ENCODE measurements at places on chromosomes 4 and X.

DNA sequence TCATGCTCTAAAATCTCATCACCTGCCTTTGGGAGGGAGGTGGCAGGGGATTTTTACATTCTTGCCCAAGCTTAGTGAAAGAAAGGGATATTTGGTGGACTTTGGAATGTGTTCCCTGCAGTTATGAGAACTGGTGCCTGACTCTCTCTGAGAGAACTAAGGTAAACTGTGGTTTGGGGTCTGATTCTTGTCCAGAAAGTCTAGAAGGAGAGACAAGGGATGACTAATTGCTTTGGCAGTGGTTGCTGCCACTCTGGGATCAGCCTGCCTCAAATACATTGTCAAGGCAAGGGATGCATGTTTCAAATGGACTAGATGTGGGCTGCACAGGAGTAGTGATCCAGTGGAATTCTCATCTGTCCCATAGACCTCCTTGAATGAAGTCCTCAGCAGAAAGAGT, 115.2 kb downstream of the DDIT4L start:
- DNase-seq, result no peak

GRCh38 chrX:72019487-72019886, 108.8 kb downstream of the NHSL2 start:
- DNase-seq, result no peak

DNA sequence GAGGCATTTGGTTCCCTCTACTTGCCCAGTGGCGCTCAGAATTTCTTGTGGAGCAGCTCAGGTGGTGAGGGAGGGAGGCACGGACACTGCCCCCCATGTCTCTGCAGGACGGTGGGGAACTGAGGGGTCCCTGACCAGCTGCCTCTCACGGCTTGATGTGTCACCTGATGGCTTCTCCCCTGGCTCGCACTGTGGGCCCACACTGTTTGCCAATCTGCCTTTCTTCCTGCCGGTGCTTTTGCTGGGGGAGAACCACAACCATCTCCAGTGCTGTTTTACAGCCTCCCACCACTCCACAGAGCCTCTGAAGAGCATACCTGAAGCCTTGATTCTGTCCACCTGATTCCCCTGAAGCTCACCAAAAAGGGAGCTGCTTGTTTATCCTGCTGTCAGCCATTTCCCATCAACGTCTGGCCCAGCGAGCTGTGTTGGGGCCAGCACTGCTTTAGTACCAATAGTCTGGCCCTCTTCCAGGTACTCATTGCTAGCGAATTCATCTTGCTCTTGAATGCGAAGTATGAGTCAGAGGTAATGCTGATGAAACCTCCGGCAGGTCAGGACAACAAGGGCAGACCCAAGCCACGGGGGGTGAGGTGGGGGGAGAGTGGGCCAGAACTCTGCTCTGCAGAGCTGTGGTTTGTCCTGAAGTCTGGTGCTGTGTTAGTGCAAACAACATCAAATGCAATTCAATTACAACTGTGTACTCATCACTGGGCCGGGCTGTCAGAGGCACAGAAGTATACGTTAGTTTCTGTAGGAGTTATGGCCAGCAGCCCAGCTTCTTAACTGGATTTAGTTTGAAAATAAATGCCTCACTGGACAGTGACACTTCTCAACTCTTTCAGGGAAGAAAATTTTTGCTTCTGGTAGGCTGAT, 208.3 kb upstream of the JADE1 start:
- DNase-seq, result peak; percentile 57

- no peak for DNase-seq
Observed at GRCh38 chr4:8525383-8526120, 54.6 kb upstream of the GPR78 start.

- no peak for DNase-seq
Observed at GRCh38 chrX:146481735-146482134, 327.8 kb upstream of the CXorf51B start.

DNA sequence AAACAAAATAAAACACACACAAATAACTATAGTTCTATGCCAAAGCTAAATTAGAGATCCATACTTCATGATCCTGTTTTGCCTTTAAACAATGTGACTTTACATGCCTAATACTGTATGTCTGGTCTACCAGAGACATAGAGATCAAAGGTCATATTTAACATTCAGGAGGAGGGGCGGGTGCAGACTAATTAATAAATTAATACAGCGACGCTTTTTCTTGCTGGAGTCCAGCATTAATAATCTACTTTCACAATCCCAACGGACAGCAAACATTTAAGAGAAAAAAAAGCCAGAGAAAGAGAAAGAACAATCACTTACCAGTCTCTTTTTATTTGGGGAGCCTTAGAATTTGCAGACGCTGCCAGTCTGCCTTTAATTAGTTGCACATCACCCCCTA, 509 bp downstream of the CXXC4 start:
- DNase-seq, result no peak

DNA sequence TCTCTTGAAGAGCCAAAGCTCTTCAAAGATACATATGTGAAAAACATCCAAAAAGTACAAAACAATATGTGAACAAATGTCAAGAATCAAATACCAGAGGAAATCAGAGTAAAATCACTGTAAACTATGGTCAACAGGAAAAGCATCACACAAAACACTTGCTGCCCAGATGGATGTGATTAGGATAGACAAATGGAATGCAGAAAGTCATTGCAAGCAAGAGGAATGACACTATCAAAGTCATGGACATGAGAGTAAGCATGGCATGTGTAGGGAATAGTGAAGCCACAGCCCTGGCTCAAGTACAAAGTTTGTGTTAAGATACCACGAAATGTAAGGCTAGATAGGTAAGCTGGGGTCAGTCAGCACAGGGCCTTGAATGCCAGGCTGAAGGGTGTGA, 37.7 kb downstream of the CLDN2 start:
- no peak for DNase-seq

DNA sequence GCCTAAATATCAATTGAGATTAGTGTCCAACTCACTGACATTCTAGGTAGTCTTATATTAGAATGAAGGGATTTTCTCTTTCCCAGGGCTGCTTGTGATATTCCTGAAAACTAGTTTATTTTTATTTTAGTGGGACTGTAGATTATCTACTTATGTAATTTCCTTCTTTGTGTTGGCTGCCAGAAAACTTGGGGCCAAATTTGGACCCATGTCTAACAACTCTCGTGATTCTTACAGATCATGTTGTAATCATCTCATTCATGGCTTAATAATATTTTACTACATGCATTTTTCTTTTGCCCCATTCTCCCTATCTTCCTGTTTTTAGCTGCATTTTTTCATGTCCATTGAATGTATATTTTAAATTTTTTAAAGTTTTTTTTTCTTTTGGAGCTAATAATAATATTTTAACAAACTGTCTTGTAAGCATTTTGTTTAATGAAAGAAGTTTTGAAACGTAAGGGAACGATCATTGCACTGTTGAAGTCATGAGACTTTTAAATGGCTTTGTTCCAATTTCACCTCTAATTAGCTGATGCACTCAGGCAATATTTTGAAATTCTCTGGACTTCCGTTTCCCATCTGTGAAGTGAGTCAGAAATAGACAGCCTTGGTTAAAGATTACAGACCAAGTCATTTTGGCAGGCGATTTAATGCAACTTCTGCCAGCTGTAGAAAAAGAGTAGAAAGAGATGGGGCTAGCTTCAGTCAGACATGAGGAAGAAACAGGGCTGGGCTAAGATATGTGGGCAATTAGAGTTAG, 14.3 kb upstream of the TDO2 start:
- no peak for DNase-seq

DNA sequence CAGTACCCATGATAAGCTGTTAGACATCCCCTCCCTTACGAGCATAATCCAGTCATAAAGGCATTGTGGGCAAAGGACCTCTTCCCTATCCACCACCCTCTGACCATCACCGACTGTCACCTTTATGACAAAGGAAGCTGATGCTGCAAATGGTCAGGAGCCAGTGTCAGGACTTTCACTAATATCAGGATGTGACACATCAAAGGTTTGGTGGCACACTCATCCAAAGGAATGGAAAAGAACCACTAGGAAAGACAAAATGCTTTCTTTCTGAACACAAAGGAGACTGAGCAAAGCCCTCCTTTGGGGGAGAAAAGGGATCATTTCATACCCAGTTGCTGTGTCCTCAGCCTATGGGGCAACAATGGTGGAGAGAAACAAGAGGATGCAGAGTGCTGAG, 66.9 kb upstream of the PROM1 start:
- no peak for DNase-seq

DNA sequence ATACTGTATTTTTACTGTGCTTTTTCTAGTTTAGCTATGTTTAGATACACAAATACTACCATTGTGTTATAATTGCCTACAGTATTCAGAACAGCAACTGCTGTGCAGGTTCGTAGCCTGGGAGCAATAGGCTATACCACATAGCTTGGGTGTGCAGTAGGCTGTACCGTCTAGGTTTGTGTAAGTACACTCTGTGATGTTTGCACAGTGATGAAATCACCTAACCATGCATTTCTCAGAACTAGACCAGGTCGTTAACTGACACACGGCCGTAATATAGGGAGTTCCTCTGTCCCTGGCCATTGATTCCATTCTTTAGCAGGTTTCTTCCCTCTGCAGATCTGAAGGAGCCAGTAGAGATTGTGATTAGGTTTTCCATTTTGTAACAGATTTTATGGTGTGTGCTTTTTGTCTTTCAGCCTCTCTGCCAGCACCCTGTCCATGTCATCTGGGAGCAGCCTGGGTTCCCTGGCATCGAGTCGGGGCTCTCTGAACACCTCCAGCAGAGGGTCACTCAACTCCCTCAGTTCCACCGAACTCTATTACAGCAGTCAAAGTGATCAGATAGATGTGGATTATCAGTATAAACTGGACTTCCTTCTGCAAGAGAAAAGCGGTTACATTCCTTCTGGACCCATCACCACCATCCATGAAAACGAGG, 59.5 kb downstream of the CLDN22 start:
- DNase-seq, result no peak

DNA sequence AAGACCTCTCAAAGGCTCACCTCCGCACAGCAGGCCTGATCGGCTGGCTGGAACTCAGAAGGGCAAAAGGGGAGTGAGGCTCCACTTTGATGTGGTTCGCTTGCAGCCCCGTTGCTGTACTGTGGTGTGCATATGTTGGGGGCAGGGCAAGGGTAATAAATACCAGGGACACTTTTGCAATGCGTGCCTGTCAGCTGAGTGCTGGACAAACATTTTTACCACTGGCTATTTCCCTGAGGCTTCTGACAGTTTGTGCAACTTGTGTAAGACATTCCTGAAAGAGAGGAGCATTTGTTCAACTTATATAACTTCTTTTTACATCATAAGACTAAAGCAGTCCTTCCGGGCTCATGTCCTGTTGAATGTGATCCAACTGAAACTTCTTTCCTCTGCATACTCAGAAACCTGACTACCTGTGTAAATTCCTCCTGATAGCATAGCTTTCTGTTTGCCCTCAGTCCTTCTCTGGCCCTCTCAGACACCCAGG, 82.3 kb downstream of the SPRY1 start:
- DNase-seq, result peak; percentile 34

DNA sequence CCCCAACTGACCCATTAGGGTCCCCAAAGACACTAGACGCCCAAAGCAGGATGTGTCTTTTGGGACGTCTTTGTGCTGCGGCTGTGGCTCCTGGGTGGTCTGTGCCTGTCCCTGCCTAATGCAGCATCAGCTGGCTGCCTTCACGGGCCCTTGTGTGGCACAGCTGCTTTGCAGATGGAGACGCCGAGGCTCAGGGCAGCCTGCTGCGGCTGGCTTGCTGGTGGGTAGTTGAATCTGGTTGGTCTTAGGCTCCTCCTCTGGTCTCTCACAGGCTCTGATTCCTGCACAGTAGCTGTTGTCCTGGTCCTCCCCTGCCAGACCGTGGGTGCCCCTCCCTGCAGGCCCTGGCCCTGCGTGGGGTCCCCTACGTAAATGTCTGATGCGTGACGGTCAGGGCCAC, 8.1 kb downstream of the CPZ start:
- DNase-seq, result no peak

- peak; percentile 78 for DNase-seq
Observed at GRCh38 chr4:1309261-1310010, 19.7 kb downstream of the MAEA start.

DNA sequence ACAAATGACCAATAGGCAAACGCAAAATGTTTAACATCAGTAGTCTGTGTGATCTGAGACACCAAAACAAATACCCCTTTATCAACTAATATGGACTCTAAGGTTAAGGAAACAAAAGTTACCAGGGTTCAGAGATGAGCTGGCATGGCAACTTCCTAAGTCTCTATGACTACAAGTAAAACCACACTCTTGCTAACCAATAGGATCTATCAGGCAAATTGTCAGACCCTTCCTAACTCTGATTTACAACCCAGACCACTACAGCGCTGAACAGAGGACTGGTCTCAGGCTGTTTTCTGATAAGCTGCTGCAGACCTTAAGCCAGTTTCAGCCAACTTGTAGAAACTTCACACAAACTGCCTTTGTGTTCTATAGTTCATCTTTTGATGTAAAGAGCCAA, 608.0 kb downstream of the TLL1 start:
- DNase-seq, result no peak

- DNase-seq, result no peak
Observed at GRCh38 chr4:30952526-30953219, 232.5 kb downstream of the PCDH7 start.

DNA sequence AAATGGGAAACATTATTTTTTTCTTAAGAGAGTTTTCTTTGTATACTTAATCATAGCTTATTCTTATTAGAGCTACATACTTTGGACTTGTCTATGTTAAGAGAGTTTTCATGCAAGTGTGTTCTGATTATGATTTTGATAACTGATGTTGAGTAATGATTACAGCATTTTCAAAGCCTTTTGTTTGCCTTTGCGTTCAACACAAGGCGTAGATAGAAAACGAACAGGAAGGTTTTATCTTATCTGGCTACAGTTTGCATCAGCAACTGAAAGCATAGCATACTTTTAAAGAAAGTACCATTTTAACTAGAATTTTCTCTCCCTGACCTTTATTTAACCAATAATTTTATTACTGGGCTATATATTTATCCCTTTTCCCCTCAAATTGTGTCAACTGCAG, 51.6 kb upstream of the PDLIM5 start:
- DNase-seq, result no peak

DNA sequence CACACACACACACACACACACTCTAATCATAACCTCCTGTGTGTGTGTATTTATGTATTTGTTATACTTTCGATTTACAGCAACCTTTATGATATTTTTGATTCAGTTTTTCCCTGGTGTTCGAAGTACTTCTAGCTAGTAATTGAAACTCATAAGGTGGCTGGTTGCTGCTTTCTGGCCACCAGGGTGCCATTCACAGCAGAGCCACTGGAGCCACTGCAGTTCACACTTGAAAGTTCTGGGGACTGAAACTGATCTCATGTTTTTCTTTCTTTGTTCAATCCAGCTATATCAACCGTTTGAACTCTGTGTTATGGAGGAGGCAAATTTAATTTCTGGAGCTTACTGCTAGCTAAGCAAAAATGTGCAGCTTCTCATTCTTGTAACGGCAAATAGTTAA, 419.4 kb downstream of the ADGRL3 start:
- DNase-seq, result no peak

- peak; percentile 2 for DNase-seq
Observed at GRCh38 chr4:146585761-146586333, 52.8 kb upstream of the POU4F2 start.

- no peak for DNase-seq
Observed at GRCh38 chr4:169092889-169093522, 83.0 kb upstream of the CBR4 start.

- no peak for DNase-seq
Observed at GRCh38 chrX:119758731-119759247, 401 bp downstream of the SOWAHD start.

GRCh38 chrX:49978176-49978575, 55.8 kb downstream of the CLCN5 start:
- no peak for DNase-seq

GRCh38 chr4:73447671-73448070, 11.7 kb downstream of the AFP start:
- no peak for DNase-seq

- no peak for DNase-seq
Observed at GRCh38 chr4:142095886-142096605, 459.7 kb downstream of the IL15 start.

Measured in gastrocnemius medialis (tissue), 4 donors.